Mammary microvascular endothelial cell (primary cell): ENCODE measurements at places on chromosomes 16 and 17. TPM values are rescaled to one million over a fixed set of nuclear protein-coding genes. Genes with fewer than 3 reads are reported as not detected.

HOXB1 gene
- total RNA-seq = not detected in 2 replicates

KRT24 gene
- not detected in 2 replicates for total RNA-seq

CYGB gene
- 24.6 and 27.5 TPM in 2 replicates for total RNA-seq

ARHGDIG gene
- total RNA-seq = 0.20 and 2.0 TPM in 2 replicates

STAT5A gene
- 12.4 and 16.0 TPM in 2 replicates for total RNA-seq

PRAC1 gene
- total RNA-seq = not detected in 2 replicates

RAPGEFL1 gene
- total RNA-seq = 0.79 and 1.9 TPM in 2 replicates

IKZF3 gene
- total RNA-seq = not detected in 2 replicates

CLEC19A gene
- total RNA-seq = not detected in 2 replicates

EFCAB5 gene
- 0.20 TPM in 1 of 2 replicates, not detected in the other for total RNA-seq

PRSS27 gene
- under 0.01 TPM in 1 of 2 replicates, not detected in the other for total RNA-seq

KRT13 gene
- not detected in 2 replicates for total RNA-seq

KRTAP16-1 gene
- not detected in 2 replicates for total RNA-seq

TBC1D3G gene
- 0.89 and 1.5 TPM in 2 replicates for total RNA-seq

RAB26 gene
- total RNA-seq = 0.13 and 1.3 TPM in 2 replicates

NOL3 gene
- total RNA-seq = 9.3 and 12.7 TPM in 2 replicates

WFDC1 gene
- total RNA-seq = not detected in 2 replicates

PRSS21 gene
- 0.20 and 1.2 TPM in 2 replicates for total RNA-seq
